ENCODE measurements at places on chromosomes 2 and 18. TPM values are rescaled to one million over a fixed set of nuclear protein-coding genes. Genes with fewer than 3 reads are reported as not detected.
A peak's percentile ranks its signal among the peaks of the same experiment; 100 is the strongest.

SLC8A1 gene
- total RNA-seq: 0.50 TPM

ANKZF1 gene
- 100 TPM for total RNA-seq

PLGLB1 gene
- 3.1 TPM for total RNA-seq

GRP gene
- total RNA-seq: not detected

TIMM21 gene
- 24.6 TPM for total RNA-seq

CYP26B1 gene
- total RNA-seq: not detected

MEP1B gene
- total RNA-seq: not detected

CREB1 gene
- total RNA-seq: 118 TPM

MRO gene
- total RNA-seq: not detected

FNDC4 gene
- not detected for total RNA-seq

SERPINB10 gene
- total RNA-seq: not detected

- no peak overlapping the region for H3K27ac ChIP-seq
- no peak for DNase-seq
- peaks cover 12% of the 10 kb centered on the region for H3K27me3 ChIP-seq
- H3K4me3 ChIP-seq: no peak overlapping the region
- no peaks in the 10 kb centered on the region for H3K36me3 ChIP-seq
These were observed 14.2 kb upstream of the HK2 start for GRCh38 chr2:74819702-74820101.

GRCh38 chr2:181258720-181259119, 198.5 kb upstream of the ITGA4 start:
- no peaks in the 10 kb centered on the region for H3K27me3 ChIP-seq
- no peak overlapping the region for H3K4me3 ChIP-seq
- no peak for DNase-seq
- H3K27ac ChIP-seq: no peak overlapping the region

DNA sequence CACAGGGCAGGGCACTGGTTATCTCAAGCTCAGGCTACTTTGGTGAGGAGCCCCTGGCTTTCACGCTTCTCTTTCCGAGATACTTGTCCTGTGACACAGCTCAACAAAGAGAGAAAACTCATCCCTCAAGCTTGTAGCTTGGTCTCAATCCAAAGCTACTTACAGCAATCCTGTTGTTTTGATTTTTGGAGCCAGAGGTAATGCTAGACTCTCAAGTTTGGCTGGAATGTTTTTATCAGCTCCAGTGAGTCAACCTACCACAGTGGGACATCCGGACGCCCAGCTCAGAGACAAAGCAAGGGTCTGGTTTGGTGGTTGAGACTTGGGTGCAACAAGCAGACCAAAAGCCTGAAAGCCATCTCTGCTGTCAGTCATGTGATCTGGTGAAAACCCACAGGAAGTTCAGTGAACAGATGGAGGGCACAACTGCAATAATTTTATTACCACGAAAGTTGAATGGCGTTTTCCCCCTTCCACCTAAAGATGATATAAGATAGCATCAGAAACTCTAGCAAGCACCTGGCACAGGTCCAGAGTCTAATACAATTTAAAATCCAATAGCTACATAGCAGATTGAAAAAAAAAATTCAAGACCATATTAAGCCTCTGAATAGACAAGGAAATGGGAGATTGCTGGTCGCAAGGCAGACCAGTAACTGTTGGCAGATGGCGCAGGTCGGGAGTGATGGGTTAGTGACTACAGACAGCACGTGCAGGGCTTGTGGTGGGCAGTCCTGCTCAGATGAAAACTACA, 102.3 kb upstream of the SMAD7 start:
- H3K27ac ChIP-seq: peak overlapping the region; percentile 52
- no peaks in the 10 kb centered on the region for H3K27me3 ChIP-seq
- peak; percentile 37 for DNase-seq
- no peak overlapping the region for H3K4me3 ChIP-seq
- H3K36me3 ChIP-seq: peaks cover 6% of the 10 kb centered on the region
- peaks cover 36% of the 10 kb centered on the region for H3K4me1 ChIP-seq

- H3K36me3 ChIP-seq: peaks cover 69% of the 10 kb centered on the region
- no peak for DNase-seq
- H3K4me1 ChIP-seq: peaks cover 40% of the 10 kb centered on the region
- H3K4me3 ChIP-seq: no peak overlapping the region
These were observed 17.6 kb upstream of the CASP8 start for GRCh38 chr2:201242571-201243277.

DNA sequence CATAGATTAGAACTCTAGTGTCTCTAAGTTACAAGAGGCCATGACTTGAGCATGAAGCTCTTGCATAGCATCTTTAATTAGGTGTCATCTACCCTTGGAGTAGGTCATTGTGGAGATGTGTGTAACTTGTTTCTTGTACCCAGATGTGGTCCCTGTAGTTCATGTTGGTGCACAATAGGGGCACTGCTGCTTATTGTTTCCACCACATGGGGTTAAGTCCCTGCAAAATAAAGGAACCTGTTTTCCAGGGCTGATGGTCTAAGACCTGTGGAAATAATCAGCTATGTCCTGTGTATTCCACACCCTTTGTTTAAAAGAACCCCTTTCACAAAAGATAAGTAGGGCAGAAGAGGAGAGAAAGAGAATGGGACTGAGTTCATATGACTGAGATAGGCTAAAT, 28.6 kb downstream of the ASXL3 start:
- no peak overlapping the region for H3K4me3 ChIP-seq
- H3K4me1 ChIP-seq: no peaks in the 10 kb centered on the region
- no peaks in the 10 kb centered on the region for H3K27me3 ChIP-seq
- no peak for DNase-seq

- peak overlapping the region; percentile 86 for H3K27ac ChIP-seq
- H3K27me3 ChIP-seq: no peaks in the 10 kb centered on the region
- peaks cover 79% of the 10 kb centered on the region for H3K36me3 ChIP-seq
- peaks cover 60% of the 10 kb centered on the region for H3K4me1 ChIP-seq
These were observed 148.4 kb downstream of the DOCK10 start for GRCh38 chr2:224893848-224894247.

GRCh38 chr18:45686891-45687611, 36.9 kb upstream of the SLC14A1 start:
- peak overlapping the region; percentile 81 for H3K4me3 ChIP-seq
- H3K4me1 ChIP-seq: peaks cover 69% of the 10 kb centered on the region
- H3K36me3 ChIP-seq: peaks cover 7% of the 10 kb centered on the region
- peaks cover 32% of the 10 kb centered on the region for H3K27me3 ChIP-seq
- peak; percentile 76 for DNase-seq

- no peak for DNase-seq
- H3K4me3 ChIP-seq: no peak overlapping the region
- no peaks in the 10 kb centered on the region for H3K4me1 ChIP-seq
- H3K27me3 ChIP-seq: peaks cover 21% of the 10 kb centered on the region
- no peak overlapping the region for H3K27ac ChIP-seq
These were observed 31.7 kb upstream of the IL36G start for GRCh38 chr2:112946086-112946485.

DNA sequence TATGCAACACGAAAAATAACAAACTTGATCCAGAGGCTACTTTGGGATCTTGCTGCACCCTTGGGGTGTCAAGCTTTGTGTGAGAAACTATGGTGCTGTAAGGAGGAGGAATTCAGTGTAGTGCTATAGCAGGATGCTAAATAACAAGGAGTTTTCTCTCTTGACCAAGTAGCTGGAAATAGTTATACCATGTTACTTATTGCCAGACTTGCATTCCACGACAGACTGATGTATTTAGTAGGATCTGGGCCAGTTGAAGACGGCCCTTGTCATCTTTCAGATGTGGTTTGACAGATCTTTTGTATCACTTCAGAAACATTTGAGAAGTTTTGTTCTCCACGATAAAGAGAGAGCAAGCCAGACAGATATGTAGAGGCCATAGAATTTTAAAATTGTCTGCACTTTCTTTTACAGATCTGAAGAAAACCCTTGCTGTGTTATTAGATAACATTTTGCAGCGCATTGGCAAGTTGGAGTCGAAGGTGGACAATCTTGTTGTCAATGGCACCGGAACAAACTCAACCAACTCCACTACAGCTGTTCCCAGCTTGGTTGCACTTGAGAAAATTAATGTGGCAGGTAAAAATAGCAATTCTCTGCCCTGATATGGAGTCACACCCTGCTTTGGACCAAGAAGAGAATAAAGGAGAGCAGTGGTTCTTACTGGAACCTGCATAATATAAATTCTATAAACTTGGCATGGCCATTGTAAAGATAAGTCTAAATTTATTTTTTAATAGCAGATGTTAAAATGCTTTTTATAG, 16.3 kb downstream of the MGAT5 start:
- no peak for DNase-seq
- no peak overlapping the region for H3K27ac ChIP-seq
- H3K27me3 ChIP-seq: no peaks in the 10 kb centered on the region
- no peak overlapping the region for H3K4me3 ChIP-seq
- peaks cover 47% of the 10 kb centered on the region for H3K36me3 ChIP-seq

- no peaks in the 10 kb centered on the region for H3K4me1 ChIP-seq
- no peak overlapping the region for H3K27ac ChIP-seq
- H3K4me3 ChIP-seq: no peak overlapping the region
- H3K27me3 ChIP-seq: peaks cover 6% of the 10 kb centered on the region
- H3K36me3 ChIP-seq: no peaks in the 10 kb centered on the region
These were observed 78.8 kb downstream of the TGOLN2 start for GRCh38 chr2:85248773-85249509.

- no peaks in the 10 kb centered on the region for H3K27me3 ChIP-seq
- no peak for DNase-seq
- H3K36me3 ChIP-seq: peaks cover 2% of the 10 kb centered on the region
- H3K27ac ChIP-seq: no peak overlapping the region
- H3K4me1 ChIP-seq: peaks cover 77% of the 10 kb centered on the region
These were observed 110.3 kb downstream of the SMAD7 start for GRCh38 chr18:48840491-48840877.

- H3K36me3 ChIP-seq: no peaks in the 10 kb centered on the region
- H3K4me1 ChIP-seq: no peaks in the 10 kb centered on the region
- H3K27ac ChIP-seq: no peak overlapping the region
- no peak for DNase-seq
- peaks cover 3% of the 10 kb centered on the region for H3K27me3 ChIP-seq
- H3K4me3 ChIP-seq: no peak overlapping the region
These were observed 258.8 kb downstream of the GPD2 start for GRCh38 chr2:156695020-156695419.

- no peaks in the 10 kb centered on the region for H3K4me1 ChIP-seq
- H3K27ac ChIP-seq: no peak overlapping the region
- no peaks in the 10 kb centered on the region for H3K36me3 ChIP-seq
- peaks cover 6% of the 10 kb centered on the region for H3K27me3 ChIP-seq
- no peak for DNase-seq
- no peak overlapping the region for H3K4me3 ChIP-seq
These were observed 164.0 kb upstream of the ZEB2 start for GRCh38 chr2:144683966-144684365.

- peaks cover 54% of the 10 kb centered on the region for H3K27me3 ChIP-seq
- H3K36me3 ChIP-seq: no peaks in the 10 kb centered on the region
- no peak overlapping the region for H3K27ac ChIP-seq
- H3K4me1 ChIP-seq: peaks cover 24% of the 10 kb centered on the region
- no peak overlapping the region for H3K4me3 ChIP-seq
- DNase-seq: peak; percentile 71
These were observed 96.2 kb upstream of the ZNF532 start for GRCh38 chr18:58768293-58768974.

DNA sequence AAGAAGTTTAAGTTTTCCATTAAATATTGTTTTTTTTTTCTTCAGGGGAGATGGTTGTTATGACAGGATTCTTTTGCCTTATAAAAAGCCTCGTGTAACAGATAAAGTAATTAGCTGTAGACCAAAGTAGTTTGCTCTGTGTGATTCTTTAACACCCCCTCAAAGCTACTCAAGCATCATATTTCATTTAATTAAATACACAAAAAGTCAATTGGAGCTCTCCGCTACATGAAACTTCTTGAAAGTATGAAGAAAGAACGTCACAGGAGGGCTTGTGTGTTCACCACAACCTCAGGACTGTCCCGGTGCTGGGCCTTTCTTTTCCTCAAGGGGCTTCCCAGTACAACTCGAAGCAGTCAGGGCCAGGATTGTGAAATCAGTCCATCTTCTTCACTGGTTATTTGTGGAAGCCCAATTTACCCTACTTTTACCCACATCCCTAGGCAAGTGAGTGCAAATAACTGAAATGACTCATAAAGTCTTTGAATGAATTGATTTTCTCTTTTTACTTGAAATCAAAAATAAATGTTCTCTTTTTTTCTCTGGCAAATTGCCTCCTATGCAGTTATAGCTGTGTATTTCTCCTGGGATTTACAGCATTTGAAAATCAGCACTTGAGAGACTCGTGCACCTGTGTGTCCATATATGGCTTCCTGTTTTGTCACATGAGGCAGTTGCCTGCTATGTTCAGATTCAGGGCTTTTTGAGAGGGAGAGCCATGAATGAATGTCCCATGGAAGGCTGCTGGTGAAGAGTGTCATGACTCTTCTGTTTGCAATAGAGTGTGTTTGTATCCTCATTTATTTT, 48.6 kb downstream of the LINC00305 start:
- no peak overlapping the region for H3K4me3 ChIP-seq
- no peak for DNase-seq
- H3K27ac ChIP-seq: no peak overlapping the region
- H3K27me3 ChIP-seq: no peaks in the 10 kb centered on the region

DNA sequence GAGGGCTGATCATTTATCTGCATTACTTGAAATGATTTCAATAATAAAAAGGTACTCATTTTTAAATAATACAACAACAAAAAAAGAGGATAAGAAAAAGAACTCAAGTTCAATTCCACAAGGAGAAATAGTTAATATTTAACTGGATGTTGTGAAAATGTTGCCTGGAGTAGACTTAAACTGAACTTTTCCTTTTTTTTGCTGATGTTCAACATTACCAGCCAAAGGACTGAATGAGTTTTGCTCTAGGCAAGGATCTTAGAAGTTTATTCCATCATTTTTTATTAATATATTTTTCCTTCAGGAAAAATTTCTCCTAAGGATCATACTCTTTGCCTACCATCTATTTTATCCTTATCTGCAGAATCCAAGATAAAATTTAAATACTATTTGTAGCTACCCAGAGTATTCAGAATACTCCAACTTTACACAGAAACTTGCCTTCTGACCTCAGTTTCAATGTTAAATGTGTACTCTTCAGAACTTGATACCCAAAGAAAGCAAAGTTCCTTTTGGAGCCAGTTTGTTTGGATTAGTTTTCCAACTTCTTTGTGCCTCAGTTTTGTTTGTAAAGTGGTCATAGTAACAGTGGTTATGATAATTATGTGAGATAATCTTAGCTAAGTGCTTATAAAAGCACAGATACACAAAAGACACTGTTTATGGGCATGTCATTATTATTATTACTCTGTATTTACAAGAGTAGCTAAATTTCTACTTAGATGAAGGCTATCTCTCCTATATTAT, 12.8 kb downstream of the CKAP2L start:
- H3K36me3 ChIP-seq: peaks cover 79% of the 10 kb centered on the region
- no peak for DNase-seq
- peaks cover 54% of the 10 kb centered on the region for H3K4me1 ChIP-seq
- H3K4me3 ChIP-seq: no peak overlapping the region

DNA sequence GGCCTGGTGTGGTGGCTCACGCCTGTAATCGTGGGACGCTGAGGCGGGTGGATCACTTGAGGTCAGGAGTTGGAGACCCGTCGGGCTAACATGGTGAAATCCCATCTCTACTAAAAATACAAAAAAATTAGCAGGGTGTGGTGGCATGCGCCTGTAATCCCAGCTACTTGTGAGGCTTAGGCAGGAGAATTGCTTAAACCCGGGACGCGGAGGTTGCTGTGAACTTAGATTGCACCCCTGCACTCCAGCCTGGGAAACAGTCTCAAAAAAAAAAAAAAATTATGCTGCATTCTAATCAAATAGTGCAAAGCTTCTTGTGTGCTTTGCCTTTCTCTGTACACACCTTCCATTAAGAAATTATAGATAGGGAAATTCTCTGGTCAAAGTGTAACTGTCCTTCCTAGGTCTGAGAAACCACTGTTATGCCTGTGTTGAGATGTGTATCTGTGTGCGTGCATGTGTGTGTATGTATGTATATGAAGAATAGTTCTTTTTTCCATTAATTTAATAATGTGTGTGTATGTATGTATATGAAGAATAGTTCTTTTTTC, 2.5 kb downstream of the CD28 start:
- H3K4me1 ChIP-seq: peaks cover 63% of the 10 kb centered on the region
- H3K36me3 ChIP-seq: peaks cover 66% of the 10 kb centered on the region
- peak overlapping the region; percentile 92 for H3K4me3 ChIP-seq
- H3K27ac ChIP-seq: peak overlapping the region; percentile 99
